ENCODE measurements at places on chromosomes 5 and 9.

DNA sequence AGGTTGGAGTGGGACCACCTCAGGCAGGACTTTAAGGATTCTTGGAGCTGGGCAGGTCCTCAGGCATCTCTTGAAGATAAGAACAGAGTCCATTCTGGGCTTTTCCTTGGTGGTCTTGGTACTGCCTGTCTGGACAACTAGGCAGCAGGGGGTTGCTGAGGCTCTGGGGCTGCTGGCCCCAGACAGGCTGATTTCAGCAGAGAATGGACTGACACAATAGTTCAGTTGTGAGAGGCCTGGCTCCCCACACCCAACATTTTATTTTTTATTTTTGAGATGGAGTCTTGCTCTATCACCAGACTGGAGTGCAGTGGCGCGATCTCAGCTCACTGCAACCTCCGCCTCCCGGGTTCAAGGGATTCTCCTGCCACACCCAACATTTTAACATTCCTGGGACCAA, 4.6 kb downstream of the ANGPTL2 start:
- DNase-seq: no peak

DNA sequence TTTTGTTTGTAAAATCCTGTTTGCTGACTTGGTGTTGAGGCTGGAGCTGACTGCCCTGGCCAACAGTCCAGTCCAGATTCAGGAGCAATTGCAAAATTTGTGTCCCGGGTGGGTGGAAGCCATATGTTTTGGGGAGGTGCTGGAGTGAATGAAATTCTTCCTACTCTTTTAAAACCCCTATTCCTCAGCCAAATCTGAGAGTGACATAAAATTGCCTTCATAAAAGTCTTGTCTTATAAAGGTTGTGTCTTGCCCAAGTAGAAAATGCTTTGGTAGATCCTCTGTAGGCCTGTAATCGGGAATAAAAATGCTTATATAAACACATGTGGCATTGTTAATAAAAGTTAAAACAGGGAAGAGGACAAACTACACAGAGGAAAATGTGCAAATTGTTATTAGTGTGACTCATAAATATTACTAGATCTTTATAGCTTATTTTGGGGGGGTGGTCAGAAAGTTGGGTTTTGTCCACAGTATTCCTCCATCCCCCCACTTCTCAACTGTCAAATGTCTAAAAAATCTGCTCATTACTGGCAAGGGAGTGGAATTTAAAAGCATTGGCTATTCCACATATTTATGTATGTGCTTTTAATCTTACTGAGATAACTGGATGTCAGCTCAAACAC, 45.6 kb downstream of the NNT start:
- DNase-seq: no peak

DNA sequence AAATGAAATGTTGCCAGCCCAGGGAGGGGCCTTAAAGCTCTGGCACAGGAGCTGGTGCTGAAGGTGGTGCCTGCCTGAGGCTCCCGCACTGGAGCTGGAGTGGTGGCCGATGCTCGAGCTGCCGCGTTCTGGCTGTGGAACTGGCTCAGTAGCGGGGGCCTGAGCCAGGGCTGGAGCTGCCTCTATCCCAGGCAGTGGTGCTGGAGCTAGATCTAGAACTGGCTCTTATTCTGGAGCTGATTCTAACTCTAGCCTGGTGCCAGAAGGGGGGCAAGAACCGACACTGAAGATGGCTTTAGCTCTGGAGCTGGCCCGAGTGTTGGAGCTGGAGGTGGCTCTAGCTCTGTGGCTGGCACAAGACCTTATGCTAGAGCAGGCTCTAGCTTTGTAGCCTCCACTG, 19.2 kb downstream of the OBP2B start:
- DNase-seq: no peak

GRCh38 chr9:129421371-129421770, 199.5 kb downstream of the C9orf50 start:
- no peak for DNase-seq

- DNase-seq: no peak
These were observed 64.1 kb downstream of the IQGAP2 start for GRCh38 chr5:76467216-76467615.

GRCh38 chr9:131275332-131276093, 797 bp downstream of the FAM78A start:
- DNase-seq: no peak

DNA sequence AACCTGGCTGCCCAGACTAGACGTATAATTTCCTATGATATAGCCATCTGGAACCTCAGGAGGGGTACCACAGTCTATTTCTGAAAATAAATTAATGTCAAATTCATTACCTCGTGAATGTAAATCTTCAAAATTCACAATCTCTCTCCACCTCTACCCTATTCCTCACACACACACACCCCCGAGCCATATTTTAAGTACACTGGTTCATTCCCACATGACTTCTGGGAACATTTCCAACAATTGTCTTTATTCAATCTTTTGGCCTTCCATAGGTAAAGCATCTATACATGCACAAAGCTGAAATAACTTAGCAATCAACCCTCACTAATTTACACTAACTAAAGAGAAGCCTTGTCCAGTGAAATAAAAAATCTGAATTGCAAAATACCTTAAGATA, 32.7 kb downstream of the SUSD1 start:
- DNase-seq: no peak
